Activated CD8-positive, alpha-beta memory T cell treated with anti-CD3 and anti-CD28 coated beads for 1 hour (primary cell): ENCODE measurements at places on chromosomes 2 and 18.

DNA sequence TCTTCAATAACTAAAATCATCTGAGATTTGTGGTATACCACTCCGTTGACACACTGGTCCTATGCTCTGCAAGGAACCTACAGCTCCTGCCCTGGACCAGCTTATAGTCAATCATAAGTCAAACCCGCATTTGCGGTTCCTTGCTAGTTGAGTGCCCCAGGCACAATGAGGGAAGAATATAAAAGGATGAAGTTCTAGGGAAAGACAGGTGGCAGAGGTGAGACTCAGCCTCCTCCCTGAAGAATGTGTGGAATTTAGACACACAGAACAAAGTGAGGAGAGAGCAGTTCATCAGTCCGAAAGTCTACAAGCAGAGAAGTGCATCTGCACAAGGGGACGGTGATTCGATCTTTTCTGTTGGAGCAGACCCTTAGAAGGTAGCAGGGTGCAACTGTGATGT is 615.0 kb upstream of the FANCL start:
- no peak for DNase-seq

- DNase-seq: no peak
Observed at GRCh38 chr2:159712929-159713420, 669 bp downstream of the MARCHF7 start.

GRCh38 chr18:23087352-23087751 is 47.9 kb upstream of the CABLES1 start:
- DNase-seq: no peak

DNA sequence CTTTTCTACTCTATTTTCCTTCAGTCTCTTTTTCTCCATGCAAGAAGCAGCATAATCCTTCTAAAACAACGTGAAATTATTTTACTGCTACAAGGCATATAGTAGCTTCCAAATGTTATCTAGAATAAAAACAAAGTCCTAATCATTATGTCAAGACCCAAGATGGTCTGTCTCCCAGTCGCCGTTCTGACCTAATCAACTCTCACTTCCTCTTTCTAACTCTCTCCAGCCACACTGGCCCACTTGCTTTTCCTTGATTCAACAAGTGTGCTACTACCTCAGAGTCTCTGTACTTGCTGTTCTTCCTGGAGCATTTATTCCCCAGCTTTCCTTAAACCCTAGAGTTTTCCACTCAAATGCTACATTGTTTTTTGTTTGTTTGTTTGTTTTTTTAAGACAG is 1491.2 kb downstream of the LRP1B start:
- DNase-seq: no peak

GRCh38 chr18:76391746-76392145 is 103.3 kb downstream of the ZNF516 start:
- no peak for DNase-seq

GRCh38 chr2:102112271-102112670 is 30.3 kb upstream of the IL1R1 start:
- no peak for DNase-seq

GRCh38 chr2:169280502-169280901 is 81.8 kb downstream of the LRP2 start:
- DNase-seq: no peak

DNA sequence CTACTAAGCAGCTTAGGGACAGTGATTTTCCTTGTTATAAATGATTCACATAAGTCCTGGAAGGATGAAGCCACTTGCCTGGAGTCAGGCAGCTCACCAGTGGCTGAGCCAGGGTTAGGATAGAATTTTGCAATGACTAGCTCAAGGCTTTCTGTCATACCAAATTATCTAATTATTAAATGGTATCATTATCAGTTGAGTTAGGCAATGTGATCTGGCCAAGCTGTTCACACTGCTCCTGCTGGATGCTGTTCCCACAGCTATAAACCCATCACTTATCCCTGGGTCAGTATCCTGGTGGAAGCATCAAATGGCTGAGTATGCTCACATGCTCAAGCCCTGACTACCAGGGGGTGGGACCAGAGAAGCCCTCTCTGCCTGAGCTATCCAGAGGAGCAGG is 235.2 kb downstream of the MTX2 start:
- DNase-seq: no peak

DNA sequence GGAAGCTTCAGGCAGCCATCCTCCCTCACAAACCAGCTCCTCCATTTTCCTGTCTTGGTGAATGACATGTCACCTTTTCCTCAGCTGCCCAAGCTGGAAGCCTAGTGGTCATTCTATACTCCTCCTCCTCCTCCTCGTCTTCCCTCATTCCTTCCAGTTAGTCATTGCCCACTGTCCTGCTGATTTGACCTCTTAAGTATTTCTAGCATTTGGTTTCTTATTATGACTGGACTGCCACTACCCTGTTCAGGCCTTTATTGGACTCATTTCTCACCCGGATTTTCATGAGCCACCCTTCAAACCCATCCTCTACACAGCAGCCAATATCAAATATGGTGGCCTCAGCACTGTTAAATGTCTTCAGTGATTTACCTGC is 21.9 kb upstream of the MGAT5 start:
- DNase-seq: no peak

GRCh38 chr18:28127763-28128658 is 48.9 kb downstream of the CDH2 start:
- DNase-seq: no peak

GRCh38 chr18:40687399-40687798 is 1267.6 kb upstream of the PIK3C3 start:
- DNase-seq: no peak

DNA sequence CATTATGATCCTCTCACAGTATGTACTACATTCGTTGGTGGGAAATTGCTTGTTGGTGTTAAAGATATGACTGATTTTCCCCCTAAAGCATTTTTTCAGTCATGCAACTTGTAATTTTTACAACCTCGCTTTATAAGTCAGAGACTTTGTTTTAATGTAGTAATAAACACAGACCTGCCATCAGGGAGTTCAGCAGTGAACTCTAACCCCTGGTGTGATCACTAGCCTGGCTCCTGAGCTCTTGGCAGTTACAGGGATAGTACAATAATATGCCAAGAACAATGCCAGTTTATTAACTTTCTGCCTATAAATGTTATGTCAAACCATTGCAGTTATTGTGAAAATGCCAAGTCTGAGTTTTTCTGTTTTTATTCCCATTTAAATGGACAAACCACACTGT is 93.8 kb downstream of the EDAR start:
- no peak for DNase-seq

DNA sequence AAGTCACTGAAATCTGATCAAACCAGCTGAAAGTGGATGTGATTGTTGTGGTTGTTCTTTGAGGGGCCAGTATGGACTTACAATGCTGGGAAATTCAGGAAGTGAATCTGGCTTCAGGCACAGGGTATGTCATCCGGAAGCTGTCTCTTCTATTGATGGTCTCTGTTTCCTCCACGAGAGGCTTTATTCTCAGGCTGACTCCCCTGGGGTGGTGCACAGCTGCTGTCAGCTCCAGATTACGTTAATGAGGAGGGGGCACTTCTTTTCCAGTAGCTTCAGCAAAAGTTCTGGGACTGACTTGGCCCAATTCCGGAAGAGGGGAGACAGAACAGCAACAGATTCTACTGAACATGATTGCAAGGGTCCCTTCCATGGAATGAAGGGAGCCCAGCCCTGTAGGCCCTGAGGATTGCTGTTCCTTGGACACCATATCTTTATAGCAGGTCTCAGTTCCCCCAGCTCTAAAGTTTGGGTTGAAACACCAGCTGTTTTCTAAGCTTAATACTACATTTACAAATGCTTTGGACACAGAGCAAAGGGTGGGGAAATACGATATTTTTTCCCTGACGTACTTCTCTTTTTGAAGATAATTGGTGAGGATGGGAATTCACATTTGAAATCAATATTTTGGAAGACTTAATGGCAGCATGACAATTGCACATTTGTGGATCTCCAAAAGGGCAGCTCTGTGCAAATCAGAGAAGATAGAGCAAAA is 400.9 kb downstream of the TSN start:
- DNase-seq: no peak

DNA sequence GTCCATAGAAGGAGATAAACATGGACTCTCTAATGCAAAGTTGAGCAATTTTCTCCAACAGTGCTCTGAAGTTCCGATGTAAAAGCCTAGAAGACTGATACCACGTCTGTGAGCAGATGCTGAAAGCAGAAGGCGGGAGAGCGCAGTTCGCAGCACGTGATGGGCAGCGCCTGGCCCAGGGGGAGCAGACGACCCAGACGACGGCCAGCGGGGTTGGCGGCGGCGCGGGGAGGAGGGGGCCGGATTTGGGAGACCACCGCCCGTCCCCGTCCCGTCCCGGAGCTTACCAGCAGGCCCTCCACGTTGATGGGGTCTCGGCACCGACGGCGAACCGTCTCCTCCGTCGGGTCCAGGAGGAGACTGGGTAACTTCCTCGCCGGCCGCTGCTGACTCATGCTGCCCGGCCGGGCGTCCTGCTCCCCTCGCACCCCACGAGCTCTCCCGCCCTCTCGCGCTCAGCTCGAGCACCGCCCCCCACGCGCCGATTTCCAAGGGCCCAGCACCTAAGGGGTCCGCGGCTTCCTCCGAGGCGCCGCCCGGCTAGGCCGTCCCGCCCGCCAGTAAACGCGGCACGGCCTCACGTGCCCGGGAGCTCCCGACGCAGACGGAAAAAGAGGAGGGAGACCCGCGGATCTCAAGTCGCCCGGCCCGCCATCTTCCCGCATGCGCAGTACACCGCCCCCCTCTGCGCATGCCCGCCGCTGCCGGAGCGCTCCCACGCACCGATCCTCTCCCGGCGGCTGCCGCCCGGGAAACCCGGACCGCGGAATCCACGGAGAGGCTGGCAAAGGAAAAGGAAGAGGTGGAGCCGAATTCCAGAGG is at the start of gene E2F6:
E2F6 (minus strand) TSS at position 677 of the 822 bp plus-strand sequence; CDS start at position 395, 282 bp downstream.
- peak; percentile 77 for DNase-seq

DNA sequence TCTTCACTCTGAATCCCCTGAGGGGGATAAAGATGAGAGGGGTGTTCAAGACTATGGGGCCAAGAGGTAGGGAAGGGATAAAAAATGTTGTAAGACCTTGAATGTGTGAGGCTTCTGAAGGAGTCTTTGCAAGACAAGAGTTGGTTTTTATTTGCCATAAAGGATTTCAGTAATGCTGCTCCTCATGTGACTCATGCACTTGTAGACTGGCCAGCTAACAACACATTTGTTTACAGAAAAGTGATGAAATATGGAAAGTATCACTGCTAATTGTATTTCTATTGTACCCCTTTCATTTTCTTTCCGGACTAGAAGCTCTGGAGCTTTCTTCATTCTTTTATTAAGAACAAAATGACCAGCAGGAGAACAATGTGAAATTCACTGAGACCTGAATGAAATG is 782.1 kb downstream of the EPHA4 start:
- DNase-seq: no peak

- no peak for DNase-seq
Observed at GRCh38 chr2:181772777-181773176, 92.5 kb upstream of the NEUROD1 start.

DNA sequence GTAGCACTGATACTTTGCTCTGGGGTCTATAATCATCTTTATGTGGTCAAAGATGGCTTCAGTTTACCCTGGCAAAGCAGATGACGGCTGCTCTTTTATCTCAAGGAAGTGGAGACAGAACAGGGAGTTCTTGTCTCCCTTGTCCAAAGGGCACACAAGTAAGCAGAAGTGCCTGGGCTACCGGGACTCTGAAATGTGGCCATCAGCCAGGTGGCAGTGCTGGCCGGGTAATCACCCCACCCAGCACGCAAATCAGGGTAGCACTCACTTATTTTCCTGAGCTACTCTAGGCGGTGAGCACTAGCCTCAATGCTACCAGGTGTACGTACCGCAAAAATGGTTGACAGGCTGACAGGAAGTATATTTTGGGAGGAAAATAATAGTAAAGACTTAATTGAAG is 119.7 kb upstream of the ETAA1 start:
- no peak for DNase-seq

- DNase-seq: no peak
Observed at GRCh38 chr2:177465400-177466138, 73.0 kb downstream of the AGPS start.

DNA sequence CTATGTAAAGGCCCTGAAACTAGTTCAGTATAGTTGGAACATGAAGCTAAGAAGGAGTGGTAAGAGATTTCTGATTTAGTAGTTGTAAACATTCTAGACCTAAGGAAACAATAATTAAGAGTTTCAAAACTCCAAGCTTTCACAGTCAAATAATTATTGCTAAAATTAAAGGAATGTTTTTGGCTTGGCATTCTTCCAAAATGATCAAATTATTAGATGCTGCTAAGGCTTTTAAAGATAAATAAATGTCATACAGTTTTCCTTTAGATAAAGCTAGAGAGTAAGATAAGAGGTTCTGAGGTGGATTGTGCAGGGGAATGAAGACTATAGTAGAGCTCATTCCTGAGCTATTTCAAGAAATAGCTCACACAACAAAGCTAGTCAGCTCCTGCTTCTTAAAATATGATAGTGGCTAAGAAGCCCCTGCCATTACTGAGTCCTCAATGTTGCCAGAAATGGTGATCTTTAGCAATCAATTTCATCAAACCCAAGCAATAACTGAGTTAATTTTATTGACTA is 45.3 kb downstream of the ZC3H15 start:
- no peak for DNase-seq

GRCh38 chr2:204863336-204863735 is 318.1 kb downstream of the PARD3B start:
- no peak for DNase-seq

- DNase-seq: no peak
Observed at GRCh38 chr2:120710256-120710655, 25.4 kb upstream of the GLI2 start.

DNA sequence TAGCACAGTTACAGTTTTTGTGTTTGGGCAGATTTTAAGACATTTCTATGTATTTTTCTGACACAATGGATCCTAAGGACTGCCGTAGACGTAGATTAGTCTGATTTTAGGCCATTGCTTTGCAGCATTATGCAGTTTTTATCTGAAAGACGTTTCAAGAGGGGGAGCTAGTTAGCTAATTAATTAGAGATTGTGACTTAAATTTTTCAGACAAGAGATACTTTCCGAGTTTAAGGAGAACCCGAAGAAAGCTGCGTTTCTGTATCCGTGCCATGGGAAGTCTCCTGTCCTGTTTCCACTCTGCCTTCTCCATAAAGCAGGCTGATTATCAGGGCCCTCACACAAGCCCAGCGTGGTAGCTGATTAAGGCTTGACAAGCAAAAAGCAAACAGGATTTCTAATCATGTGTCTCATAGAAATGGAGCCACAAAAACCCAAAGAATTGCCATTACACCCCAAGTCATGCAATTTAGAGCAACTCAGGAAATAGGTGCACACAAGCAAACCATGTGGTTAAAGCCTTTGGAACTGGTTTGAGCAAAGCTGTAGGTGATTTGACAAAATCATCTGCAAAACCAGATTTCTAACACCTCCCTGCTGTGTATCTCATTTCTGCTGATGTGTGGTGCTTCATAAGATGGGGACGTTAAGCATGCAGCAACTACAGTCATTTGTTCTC is 808.1 kb downstream of the RNF144A start:
- DNase-seq: no peak

GRCh38 chr18:66457245-66457644 is 146.6 kb downstream of the CDH19 start:
- no peak for DNase-seq

GRCh38 chr2:63424329-63425078 is 163.8 kb downstream of the WDPCP start:
- no peak for DNase-seq

DNA sequence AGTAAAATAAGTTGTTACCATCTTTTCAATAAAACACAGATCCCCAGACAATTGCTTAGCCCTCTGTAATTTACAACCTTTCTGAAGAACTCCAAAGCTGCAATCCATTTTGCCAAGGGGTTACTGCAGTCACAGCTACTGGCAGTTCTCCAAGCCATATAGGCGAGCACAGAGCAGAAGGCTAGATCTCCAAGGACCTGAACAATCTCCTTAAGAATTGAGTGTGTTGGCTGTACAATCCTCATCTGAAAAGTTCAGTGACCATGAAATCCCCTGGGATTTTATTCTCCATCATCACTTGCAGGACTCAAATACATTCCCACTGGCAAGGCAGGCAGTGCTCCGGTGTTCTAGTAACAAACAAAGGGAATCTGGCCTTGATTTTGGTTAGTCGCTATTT is 103.9 kb upstream of the LRP1B start:
- no peak for DNase-seq
